D721Med (cell line): ENCODE measurements at places on chromosomes 11 and 22.

DNA sequence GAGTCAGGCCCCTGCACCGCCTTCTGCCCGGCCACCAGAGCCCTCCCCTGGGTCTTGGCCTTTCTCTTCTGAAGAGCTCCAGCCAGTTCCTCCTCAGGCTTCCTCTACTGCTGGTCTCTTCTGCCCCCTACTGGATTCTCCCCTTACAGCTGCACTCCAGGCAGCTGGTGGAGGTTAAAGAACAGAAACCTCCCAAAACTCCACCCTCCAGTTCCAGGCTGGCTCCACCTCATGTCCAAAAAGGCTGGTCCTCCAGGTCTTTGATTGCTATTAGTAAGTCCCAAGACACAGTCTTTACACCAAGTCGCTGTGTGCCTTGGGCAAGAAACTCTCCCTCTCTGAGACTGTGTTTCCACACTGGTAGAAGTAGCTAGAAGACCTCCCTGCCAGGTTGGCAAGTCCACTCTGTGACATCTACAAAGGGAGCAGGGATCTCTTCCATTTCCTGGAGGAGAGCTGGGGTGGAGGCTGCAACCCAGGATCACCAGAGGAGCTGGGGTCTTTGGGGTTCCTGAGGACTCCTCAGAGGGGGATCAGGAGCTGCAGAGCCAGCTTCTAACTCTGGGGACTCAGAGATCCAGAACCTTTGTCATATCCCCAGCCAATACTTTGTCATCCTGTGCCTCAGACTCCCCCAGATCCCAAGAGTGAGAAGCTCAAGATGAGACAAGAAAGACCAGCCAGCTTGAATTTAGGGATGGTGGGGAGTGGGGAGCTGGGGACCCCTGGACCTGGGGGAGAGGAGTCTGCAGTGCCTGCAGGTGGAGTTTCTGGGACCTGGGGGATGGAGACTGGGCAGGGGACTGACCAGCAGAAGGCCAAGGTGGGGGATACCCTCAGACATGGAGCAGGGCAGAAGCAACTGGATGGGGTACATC lies 3.4 kb upstream of the IGLL5 start:
- no peak for DNase-seq

GRCh38 chr22:25199731-25200520 lies at the start of gene CRYBB3:
Gene CRYBB3, plus strand, starts transcription at chr22:25199858. Its CDS starts 1,539 bp downstream, at chr22:25201397.
- no peak for DNase-seq

DNA sequence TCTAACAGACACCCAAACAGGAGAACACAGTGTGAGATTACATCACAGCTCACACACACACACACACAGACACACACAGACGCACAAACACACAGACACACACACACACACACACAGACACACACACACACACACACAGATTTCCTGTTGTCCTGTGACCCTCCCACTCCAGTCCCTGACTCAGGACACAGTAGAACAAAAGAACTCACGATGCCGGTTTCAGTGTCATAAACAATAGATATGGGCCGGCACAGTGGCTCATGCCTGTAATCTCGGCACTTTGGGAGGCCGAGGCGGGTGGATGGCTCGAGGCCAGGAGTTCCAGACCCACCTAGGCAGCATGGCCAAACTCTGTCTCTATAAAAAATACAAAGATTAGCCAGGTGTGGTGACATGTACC lies 13.8 kb upstream of the KAT5 start:
- DNase-seq = no peak

DNA sequence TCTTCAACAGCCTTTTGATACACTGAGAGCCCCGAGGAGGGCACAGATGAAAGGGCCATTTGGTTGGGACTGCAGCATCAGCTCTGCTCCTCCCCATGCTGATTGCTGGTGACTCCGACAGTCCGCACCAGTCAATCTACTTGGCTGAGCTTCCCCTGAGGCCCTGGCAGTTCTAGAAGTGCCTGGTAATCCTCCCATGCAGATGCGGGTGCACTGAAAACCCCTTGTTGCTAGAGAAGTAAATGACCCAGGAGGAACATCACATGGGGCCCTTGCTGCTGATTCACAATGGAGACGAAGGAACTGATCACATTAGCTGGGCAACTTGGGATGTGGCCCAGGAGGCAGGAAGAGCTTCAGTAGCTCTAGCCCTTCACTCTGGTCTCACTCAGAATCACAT lies 35.2 kb upstream of the RIC3 start:
- no peak for DNase-seq

GRCh38 chr22:49295851-49296560 lies 531.7 kb downstream of the BRD1 start:
- DNase-seq = no peak

DNA sequence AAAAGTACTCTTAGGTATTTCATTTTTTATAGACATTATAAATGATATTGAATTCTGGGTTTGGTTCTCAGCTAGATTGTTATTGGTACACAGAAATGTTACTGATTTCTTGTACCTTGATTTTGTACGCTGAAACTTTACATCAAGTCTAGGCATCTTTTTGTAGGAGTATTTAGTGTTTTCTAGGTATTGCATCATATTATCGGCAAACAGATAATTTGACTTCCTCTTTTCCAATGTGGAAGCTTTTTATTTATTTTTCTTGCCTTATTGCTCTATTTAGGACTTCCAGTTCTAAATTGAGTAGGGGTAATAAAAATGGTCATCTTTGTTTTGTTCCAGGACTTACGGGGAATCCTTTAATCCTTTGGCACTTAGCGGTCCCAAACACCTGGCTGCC lies 676.6 kb upstream of the CCDC179 start:
- DNase-seq = no peak

DNA sequence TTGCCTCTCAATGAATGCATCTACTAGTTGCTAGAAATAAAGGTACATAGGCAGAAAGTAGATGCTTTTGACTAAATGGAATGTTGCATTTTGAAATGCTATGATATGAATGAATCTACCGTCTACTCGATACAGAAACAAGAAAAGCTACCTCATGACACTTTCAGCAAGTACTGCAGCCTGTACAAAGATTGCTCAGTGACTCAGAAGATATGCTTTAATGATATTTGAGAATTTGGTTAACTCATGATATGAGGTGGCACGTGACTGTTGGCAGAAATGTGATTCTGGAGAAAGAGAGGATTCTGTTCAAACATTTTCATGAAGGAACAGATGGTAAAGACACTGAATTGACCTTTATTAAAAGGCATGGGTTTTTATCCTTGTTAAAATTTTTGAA lies 76.0 kb downstream of the HSD17B12 start:
- no peak for DNase-seq

- no peak for DNase-seq
Observed at GRCh38 chr22:16933291-16934282, 74.4 kb downstream of the GAB4 start.

DNA sequence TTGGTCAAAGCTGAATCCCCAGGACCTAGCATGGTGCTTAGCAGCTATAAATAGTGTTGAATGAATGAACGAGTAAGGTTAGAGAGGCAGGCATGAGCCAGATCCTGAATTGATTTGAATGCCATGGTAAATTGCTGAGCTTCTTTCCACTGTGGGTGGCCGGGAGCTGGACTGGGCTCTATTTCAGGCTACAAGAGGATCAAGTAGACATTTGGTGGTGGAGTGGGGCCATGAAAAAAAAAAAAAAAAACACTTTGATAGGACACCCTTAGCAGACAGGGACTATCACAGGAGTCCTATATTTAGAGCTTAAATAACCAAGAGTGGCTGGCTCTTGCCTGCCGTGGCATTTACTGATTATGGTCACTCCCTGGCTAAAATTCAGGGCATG lies 77.6 kb downstream of the MIAT start:
- no peak for DNase-seq

GRCh38 chr22:33975841-33976240 lies 55.6 kb upstream of the LARGE1 start:
- no peak for DNase-seq

DNA sequence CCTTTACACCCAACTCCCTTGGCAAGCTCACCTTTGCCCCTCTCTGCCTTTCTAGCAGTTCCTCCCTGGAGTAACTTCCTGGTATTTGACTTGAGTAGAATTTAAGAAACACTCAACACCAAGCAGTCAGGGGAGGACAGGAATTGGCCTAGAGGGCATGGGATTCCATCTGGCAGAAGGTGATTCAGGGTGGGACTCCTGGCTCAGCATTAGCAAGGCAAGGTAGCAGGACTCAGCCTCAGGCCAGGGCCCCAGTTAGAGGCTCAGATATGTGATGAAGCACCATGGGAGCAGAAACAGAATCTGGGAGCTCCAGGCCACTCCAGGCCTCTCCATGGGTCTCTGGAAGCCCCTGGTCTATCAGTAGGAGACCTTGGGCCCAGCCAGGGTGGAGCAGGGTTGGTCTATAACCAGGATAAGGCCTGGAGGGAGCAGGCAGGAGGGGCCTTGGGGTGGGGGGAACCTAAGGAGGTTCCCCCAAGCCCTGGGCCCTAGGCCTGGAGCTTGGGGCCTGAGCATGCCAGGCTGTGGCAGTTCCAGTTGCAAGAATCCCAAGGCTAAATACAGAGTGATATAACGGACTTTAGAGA lies 148.2 kb downstream of the PARVA start:
- no peak for DNase-seq

- no peak for DNase-seq
Observed at GRCh38 chr11:10459029-10459970, 4.2 kb downstream of the AMPD3 start.

GRCh38 chr11:9265211-9266131 lies at the start of gene DENND5A:
Gene DENND5A, minus strand, starts transcription at chr11:9265350. Its CDS starts 281 bp downstream, at chr11:9265069.
- peak; percentile 98 for DNase-seq

GRCh38 chr11:3056296-3057068 lies 741 bp downstream of the CARS1 start:
- no peak for DNase-seq

GRCh38 chr11:100061006-100061405 lies 626.1 kb upstream of the ARHGAP42 start:
- DNase-seq = no peak

GRCh38 chr11:134583397-134583990 lies 171.5 kb upstream of the B3GAT1 start:
- no peak for DNase-seq

DNA sequence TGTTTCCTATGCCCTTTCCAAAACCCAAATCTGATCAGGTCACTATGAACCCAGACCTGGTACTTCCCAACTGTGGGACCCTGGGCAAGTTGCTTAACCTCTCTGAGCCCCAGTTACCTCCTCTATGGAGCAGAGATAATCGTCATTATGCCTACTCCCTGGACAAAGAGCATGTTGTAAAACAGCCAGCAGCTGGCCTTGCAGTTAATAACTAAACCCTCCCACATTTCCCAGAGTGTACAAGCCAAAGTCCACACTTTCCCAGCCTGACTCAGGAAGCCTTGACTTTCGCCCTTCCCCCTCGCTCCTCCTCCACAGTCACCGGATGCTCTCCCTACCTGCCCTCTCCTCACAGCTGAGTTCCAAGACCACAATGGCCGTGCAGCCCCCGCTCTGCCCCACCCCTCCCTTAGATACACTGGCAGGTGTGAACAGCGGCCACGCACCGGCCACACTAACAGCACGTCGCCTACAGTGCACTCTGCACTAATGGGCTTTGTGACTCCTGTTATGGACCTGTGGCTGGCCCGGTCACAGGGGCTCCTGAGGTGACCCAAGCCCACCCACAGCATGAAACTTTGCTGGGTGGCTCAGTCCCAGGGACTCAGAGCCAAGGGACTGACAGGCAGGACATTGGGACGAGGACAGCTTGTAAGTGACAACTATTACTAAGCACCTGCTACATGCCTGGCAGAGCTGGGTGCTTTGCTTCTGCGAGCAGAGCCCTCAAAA lies 15.6 kb upstream of the MFNG start:
- DNase-seq = no peak

DNA sequence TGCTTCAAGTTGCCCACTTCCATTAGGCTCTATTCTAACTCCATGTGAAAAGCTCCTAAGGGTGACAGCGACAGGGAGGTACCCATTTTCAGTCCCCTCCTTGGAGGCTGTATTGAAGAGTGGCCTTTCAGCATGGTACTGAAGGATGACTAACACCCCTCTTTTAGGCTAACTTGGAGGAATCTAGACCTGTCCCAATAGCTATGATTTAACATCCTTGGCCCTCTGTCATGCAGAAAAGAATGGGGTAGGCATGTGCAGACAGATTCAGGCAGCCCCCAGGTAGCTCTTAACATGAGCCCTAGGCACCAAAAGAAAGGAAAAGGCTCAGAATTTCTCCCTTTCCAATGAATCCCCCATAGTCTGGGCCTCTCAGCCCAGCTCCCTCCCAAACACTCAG lies 89.3 kb upstream of the AMOTL1 start:
- no peak for DNase-seq

DNA sequence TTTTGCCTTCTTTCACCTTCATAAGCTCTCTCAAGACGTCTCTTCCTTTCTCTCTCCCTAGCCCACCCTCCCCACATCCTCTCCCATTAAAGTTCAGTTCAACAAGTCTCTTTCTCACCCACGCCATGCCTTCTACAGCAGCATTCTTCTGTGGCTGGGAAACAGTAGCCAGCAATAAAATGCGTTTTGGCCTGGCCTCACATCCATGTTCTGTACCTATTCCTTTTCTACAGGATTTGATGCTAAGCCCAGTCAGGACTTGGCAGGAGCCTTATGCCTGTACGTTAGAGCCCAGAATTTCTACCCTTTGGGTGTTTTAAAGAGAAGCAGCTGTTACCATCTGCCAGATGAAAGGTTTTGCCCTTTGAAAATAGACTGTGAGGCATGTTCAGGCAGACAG lies 7.1 kb upstream of the CD44 start:
- DNase-seq = no peak

DNA sequence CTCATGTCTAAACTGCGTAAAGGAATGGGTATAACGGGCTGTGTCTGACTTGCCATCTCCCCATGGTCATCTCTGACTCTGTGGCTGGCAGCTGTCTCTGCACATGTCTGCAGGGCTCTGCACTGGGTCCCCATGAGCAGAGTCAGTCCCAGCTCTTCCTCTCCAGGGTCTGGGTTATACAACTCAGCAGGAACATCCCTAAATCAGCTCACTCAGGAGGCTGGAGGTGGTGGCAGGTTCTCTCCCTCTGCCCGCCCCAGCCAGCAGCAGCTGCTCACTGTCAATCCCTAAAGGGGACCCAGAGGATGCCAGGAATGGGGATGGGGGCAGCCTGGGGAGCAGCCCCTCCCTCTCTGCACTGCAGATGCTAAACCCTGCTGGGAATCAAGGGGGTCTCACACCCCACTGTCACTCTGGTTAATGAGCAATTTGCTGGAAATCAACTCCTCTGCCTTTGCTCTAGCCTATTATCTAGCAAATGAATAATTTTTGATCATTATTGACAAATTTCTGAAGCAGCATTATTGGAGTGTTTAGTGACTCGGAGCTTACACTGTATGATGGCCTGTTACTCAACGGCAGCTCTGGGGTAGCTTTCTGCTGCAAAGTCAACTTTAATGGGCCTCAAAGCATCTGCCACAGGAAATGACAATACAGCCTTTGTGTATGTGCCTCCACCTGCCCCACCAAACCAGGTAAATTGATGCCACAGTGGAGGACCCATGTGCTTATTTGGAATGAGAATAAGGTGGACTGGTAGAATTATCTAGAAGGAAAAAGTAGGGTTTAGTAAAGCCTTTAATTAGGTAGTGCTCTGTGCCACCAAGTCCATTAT lies 55.7 kb upstream of the SHANK2 start:
- DNase-seq = no peak

DNA sequence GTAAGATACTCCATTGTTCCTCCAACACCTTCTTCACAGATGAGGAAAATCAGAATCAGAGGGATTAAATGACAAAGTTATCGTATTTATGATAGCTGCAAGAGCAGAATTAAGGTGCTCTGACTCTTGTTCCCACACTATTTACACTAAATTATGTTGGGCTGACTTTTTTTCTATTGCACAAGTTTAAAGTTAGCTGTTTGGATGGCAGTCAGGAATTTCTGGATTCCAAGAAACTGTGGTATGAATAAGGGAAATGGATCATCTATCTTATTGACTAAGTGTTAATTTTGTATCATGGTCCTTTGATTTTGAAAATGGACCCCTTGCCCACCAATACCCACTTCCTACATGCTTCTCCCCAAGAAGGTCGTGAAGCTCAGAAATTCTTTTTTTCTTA lies 19.9 kb upstream of the APOA1 start:
- no peak for DNase-seq
